CD4-positive, alpha-beta T cell treated with Interleukin-17A for 4 hours (primary cell): ENCODE measurements at places on chromosomes 6 and 20.

DNA sequence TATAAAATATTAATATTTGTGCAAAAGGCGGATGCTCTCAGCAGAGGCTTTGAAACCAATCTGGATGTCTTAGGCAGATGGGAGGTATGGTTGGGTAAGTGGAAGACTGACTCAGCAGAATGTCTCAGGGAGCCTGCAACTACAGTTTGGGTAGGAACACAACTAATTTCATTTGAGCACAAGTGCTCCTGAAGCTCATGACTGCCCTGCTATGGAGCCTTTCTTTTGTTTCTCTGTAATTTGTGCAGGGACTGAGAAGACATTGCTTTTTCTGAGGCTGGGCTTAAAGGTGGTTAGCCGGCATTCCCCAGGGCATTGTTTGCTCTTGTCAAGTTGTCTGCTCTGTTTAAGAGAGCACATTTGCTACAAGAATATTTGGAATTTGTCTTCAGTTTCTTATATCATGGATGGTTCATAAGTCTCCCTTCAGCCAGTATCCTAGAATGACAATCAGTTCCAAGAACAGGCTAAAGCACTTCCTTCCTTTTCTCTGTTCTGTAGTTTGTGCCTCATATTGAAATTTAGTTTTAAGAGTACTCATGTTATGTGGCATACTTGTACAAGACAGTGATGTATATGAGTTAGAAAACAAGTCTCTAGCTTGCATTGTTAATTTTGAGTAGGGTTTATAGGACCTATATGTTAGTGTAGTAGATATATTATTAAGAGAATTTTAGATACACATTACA lies 208.3 kb downstream of the ZFAND3 start:
- no peak for DNase-seq

DNA sequence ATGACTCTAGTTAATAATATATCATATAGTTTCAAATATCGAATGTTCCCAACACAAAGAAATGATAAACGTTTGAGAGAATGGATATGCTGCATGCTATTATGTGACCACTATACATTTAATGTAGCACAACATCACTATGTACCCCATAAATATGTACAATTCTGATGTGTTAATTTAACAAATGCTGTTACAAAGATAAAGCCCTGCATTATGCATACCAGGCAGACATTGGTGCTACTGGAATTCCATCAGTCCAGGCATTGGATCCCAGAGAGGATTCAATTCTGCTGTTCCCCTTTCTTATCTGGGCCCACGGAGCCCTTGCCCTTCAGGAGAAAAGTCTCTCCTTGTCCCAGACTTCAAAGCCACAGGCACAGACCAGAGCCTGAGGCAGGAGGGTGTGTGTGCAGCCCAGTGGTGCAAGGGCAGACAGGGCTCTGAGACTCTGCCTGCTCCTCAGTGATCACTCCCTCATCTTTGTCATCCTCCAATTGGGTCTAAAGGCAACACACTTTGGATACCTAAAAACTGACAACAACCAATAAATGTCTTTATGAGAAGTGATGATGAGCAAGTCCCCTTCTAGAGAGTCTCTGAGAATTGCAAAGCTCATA lies 45.2 kb downstream of the PSMG4 start:
- DNase-seq, result no peak

GRCh38 chr20:5608442-5609161 lies 141.6 kb upstream of the SHLD1 start:
- no peak for DNase-seq

GRCh38 chr6:34235307-34236130 lies 1.2 kb upstream of the HMGA1 start:
- DNase-seq, result peak; percentile 83

- no peak for DNase-seq
Observed at GRCh38 chr20:50269091-50270033, 78.7 kb downstream of the CEBPB start.

- no peak for DNase-seq
Observed at GRCh38 chr6:42241915-42242314, 24.3 kb upstream of the MRPS10 start.

GRCh38 chr6:112308476-112308875 lies 38.7 kb upstream of the RFPL4B start:
- no peak for DNase-seq

GRCh38 chr6:93403390-93403789 lies 16.0 kb downstream of the EPHA7 start:
- no peak for DNase-seq

GRCh38 chr6:110517034-110517433 lies 40.6 kb upstream of the SLC22A16 start:
- DNase-seq, result no peak
